Activated T-helper 17 cell treated with anti-CD3 and anti-CD28 coated beads, Interleukin-2, amount 50 U/mL, for 72 hours (primary cell): ENCODE measurements at places on chromosomes 1 and 21.

DNA sequence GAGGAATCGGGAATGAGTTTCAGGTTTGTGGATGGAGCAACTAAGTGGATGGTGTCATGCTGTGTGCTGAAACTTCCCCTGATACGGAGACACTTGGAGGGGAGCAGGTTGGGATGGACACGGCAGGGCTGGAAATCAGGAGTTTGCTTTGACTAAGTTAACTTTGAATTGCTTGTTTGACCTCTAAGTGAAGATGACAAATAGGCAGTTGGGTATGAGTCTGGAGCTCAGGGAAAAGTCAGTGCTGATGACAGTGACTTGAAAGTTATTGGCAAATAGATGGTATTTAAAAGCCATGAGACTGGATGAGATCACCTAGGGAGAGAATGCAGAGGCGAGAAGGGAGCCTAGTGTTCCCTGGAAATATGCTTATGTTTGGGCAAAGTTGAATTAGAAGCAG lies 12.8 kb upstream of the ZSCAN20 start:
- no peak for ATAC-seq

DNA sequence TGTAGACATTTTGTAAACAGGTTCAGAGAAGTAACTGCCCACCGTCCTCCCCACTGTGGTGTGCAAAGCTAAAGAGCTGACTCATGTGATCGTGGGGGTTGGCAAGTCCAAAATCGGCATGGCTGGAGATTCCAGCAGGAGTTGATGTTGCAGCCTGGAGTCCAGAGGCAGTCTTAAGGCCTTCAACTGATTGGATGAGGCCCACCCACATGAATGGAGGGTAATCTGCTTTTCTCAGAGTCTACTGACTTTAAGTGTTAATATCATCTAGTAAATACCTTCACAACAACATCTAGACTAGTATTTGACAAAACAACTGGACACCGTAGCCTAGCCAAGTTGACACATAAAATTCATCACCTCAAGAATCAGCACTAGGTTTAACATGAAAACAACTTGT lies 281.6 kb downstream of the KIF26B start:
- ATAC-seq, result no peak

- ATAC-seq, result no peak
Measured at GRCh38 chr1:162568802-162569201, 7.3 kb downstream of the UAP1 start.

DNA sequence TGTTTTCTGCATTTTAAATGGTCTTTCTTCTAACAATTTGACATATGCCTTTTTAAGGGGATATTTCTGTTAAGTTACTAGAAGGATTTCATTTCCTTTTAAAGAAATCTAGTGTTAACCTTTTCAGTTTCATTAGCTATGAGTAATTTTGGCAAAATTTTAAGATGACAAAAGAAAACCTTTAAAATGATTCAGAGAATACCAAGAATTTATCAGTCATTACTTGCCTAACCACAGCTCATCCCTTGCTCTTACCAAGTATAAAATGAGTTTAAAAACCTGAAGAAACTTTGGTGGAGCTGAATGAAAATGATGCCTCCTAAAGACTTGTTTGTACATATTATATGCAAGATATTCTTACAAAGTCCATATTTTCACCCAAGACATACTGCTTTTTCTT lies 101.7 kb downstream of the NEK7 start:
- peak; percentile 81 for ATAC-seq

- ATAC-seq, result no peak
Measured at GRCh38 chr1:246291127-246291526, 216.0 kb downstream of the SMYD3 start.

- no peak for ATAC-seq
Measured at GRCh38 chr1:157069601-157070000, 24.1 kb upstream of the ARHGEF11 start.

- ATAC-seq, result no peak
Measured at GRCh38 chr1:244294599-244295224, 157.0 kb downstream of the ADSS2 start.

DNA sequence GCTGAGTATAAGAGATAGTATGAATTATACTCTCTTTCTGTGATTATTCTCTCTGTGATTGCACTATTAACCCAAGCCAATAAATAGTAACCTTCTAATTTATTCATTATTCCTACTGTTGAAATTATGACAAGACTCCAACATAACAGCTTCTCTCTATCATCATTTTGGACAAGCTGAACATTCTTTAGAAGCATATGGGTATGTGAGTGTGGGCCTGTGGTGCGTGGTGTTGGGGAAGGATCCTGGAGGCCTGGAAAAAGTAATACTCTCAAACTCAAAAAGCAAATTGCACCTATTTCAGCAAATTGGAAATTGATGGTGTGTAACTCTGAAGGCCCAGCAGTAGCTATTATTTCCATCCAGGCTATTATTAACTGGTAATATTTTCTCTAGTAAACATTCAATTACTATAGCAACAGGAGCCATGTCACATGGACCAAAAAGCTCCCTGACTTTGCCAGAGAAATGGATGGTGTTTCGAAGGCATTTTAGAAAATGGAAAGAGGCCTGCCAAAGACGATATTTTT lies 502.8 kb downstream of the LTN1 start:
- no peak for ATAC-seq

GRCh38 chr1:177384461-177384860 lies 213.7 kb downstream of the BRINP2 start:
- no peak for ATAC-seq

DNA sequence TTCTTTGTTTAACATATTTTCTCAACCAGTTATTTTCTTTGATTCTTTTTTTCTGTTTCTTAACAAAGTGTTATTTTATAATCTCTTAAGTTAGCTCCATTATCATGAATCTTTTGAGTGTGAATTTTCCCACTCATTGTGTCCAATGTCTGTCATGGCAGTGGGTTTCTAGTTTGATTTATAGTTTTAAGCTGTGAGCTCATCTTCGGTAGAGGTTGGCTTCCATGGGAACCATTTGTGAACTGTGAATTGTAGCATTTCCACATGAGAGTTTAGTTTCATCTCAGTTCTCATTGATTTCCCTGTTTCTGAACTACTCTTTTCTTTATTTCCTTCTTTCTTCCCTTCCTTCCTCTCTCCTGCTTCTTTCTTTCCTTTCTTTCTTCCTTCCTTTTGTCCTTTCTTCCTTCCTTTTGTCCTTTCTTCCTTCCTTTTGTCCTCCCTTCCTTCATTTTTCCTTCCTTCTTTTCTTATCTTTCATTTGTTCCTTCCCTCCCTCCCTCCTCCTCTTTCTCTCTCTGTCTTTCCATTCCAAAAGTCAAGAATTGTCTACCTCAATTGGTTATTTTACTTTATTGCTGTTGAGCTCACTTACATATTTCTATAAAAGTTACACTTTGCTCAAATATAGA lies 3.0 kb upstream of the CRB1 start:
- no peak for ATAC-seq

DNA sequence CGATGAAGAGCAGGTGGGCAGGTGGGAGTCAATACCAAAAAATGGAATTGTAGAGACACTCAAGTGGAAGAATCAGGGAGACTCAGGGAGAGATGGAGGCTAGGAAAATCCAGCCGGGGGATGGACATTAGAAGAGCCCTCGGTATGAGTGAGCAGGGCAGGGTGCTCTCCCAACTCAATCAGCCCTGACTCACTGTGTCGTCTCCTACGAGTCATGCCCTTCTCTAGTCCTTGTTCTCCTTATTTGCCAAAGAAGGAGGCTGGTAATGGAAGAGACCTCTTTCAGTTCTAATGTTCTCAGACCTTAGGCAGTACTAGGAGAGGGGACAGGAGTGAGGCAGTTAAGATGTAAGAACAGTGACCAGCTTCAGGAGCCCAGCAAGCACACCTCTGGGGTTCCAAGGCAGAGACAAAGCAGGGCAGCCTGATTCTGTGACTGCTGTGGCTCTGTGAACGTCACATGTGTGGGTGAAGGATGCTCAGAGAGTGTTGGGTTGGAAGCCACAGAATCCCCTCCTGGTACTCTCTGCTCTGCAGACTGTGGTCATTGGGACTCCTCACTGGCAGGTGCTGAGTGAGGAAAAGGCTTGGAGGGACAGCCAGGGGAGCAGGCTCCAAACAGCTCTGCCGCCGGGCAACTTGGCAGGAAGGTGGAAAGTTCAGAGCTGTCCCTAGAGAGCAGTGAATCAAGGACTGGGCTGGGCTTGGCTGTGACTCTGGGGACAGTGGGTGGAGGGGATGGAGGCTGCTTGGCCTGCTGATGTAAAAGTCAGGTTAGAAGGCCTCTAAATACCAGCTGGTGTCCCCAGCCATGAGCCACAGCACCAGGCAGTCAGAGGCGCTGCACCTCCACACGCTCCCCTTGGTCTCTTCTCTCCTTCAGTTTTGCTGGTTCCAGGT lies 11.1 kb upstream of the GJA5 start:
- peak; percentile 62 for ATAC-seq

GRCh38 chr1:27342391-27342777 lies 562 bp downstream of the SYTL1 start:
- ATAC-seq, result peak; percentile 75

GRCh38 chr1:168134642-168135041 lies 2.1 kb downstream of the GPR161 start:
- ATAC-seq, result no peak

DNA sequence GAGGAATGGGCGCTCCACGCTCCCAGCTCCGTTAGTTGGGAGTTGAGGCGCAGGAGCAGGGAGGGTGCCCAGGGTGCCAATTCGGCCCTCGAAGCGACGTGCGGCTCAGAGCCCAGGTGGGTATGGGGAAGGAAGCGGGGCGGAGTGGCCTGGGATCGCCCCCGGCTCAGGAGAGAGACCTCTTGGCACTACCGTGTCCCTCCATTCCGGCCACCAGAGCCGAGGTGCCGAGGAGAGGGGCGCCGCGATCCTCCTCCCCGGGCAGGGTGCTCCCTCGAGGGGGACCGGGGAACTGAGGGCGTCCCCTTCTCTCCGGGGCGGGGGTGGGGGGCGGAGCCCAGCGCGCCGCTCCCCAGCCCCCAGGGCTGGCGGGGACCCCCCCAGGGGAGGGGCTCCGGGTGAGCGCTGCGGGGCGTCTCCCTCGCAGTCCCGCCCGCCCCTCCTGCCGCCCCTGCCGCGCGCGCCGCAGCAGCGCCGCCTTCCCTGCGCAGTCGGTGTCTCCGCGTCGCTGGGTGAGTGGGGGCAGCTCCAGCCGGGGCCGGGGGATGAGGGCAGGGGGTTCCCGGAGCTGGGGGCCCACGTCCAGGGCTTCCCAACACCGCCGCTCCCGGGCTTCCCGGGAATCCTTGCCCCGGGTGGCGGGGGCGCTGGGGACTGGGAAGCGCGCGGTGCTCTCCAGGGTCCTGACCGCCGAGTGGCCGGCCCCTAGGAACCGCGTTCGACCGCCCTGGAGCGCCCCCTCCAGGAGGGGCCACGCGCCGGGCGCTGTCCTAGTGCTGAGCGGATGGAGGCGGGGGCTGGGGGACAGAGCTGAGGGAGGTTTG lies at the start of gene HPCA:
HPCA (plus strand) TSS at position 488 of the 824 bp plus-strand sequence. CDS start 2,408 bp downstream, outside the sequence.
- ATAC-seq, result peak; percentile 34

DNA sequence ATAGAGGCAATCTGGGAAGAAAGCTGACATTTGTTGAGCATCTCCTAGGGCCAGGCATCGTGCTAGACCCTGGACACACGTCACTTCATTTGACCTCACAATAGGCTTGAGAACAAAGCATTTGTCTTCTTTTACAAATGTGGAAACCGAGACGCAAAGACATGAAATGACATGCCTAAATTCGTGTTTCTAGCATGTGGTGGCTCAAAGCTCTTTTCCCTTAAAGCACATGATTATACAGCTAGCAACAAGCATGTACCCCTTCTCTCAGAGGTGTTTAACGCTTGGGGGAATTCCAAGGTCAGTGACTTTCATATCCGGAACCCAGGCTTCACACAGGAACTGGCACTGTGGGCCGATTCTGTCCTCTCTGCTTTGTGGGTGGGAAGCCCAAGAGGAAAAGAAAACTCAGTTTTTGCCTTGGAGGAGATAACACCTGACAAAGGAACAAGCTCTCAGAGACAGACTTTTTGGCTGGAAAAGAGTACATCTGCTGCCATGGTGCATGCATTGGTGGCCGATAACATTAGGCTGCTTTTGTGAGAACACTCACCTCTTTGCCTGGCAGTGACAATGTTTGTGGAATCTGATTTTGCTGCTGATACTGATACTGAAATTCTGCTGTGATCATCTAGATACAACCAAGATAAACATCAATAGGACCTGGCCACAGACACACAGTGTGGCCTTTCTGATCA lies 15.4 kb upstream of the CD2 start:
- ATAC-seq, result peak; percentile 75

DNA sequence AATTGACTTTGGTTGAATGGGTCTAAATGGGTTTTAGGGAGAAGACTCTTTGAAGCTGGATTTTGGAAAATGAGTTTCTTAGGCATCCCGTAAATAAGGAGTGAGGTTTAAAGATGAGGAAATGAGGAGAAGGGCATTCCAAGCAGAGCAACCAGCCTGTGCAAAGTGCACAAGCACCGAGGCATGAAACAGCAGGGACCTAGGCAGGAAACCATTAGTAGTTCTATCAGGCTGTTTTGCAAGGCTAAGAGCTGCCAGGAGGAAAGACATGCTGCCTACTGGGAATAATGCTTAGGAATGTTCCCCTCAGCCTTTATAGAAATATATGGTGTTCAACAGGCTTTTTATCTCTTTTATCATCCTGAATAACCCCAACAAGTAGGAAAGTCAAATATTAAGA lies 153.1 kb upstream of the FGGY start:
- ATAC-seq, result no peak

DNA sequence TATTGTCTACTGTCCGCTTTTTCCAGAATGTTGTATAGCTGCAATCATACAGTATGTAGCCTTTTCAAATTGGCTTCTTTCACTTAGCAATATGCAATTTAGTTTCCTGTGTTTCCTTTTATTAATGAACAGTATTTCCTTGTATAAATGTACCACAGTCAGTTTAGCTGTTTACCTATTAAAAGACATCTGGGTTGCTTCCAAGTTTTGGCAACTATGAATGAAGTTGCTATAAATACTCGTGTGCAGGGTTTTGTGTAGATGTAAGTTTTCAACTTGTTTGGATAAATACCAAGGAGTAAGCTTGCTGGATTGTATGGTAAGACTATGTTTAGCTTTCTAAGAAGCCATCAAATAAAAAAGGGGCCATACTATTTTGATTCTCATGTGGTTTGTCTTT lies 24.4 kb upstream of the KCNJ6 start:
- ATAC-seq, result no peak

GRCh38 chr1:148347781-148348180 lies 135.3 kb downstream of the PPIAL4G start:
- ATAC-seq, result no peak

- ATAC-seq, result no peak
Measured at GRCh38 chr1:67408148-67408547, 22.1 kb downstream of the SERBP1 start.

GRCh38 chr1:201122321-201122957 lies 4.5 kb downstream of the ASCL5 start:
- ATAC-seq, result no peak

- ATAC-seq, result no peak
Measured at GRCh38 chr1:160103658-160104408, 5.4 kb upstream of the IGSF8 start.

- ATAC-seq, result peak; percentile 18
Measured at GRCh38 chr1:9289090-9289534, 3.6 kb upstream of the SPSB1 start.

- ATAC-seq, result no peak
Measured at GRCh38 chr21:32309906-32310460, 11.3 kb downstream of the MRAP start.

GRCh38 chr1:221992427-221992826 lies 250.5 kb upstream of the DUSP10 start:
- no peak for ATAC-seq
